ENCODE measurements at places on chromosomes 3 and 15.

- no peak for DNase-seq
Measured at GRCh38 chr3:4503050-4503449, 9.9 kb downstream of the ITPR1 start.

GRCh38 chr3:101235048-101235447 lies 85.3 kb downstream of the IMPG2 start:
- no peak for DNase-seq

DNA sequence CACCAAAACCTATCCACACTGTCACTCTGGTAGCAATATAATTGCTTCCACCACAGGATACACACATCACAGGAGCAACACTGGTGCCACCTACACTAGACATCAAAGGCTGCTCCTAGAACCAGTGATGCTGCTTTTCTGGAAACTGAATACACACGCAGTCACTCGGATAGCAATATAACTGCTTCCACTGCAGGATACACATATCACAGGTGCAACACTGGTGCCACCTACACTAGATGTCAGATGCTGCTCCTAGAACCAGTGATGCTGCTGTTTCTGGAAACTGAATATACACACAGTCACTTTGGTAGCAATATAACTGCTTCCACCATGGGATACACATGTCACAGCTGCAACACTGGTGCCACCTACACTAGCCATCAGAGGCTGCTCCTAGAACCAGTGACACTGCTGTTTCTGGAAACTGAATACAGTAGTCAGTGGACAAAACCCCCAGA lies 6.9 kb upstream of the TNFSF10 start:
- no peak for DNase-seq

GRCh38 chr15:41570764-41571163 lies 11.8 kb downstream of the TYRO3 start:
- no peak for DNase-seq

DNA sequence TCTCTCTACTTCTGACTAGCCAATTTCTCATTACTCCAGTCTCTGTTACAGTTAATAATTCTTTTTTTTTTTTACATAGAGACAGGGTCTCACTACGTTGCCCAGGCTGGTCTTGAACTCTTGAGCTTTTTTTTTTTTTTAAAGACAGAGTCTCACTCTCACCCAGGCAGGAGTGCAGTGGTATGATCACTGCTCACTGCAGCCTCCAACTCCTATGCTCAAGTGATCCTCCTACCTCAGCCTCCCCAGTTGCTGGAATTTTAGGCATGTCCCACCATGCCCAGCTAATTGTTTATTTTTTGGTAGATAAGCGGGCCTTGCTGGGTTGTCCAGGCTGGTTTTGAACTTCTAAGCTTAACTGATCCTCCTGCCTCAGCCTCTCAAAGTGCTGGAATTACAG lies 13.6 kb downstream of the IP6K1 start:
- no peak for DNase-seq

DNA sequence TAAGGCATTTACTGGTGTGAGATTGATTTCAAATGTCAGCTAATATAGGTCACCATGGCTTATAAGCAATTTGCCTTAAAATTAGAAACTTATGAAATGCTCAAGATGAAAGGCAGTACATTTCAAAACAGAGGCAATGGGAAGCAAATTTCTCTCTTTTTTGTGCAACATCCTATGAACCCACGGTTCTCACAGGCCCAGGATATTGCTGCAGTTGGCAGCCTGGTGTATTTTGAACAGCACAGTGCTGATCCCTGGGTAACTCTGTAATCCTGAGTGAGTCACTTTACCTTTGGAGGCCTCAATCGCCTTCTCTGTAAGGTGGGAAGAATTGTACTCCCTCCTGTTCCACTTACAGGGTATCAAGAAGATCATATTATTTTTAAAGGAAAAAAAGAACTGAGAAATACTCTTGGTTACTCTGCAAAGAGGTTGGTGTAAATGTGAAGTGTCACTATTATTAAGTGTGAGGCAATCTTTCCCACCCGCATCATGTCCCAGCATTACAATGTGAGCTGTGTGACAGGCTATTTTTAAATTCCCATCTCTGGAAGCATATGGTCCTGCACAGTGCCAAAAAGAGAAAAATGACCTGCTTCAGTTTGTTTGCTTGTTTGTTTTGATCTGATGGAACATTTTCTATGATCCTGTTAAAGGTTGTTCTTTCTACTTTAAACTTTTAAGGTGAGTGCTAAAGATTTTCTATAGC lies 190.1 kb upstream of the LPP start:
- DNase-seq, result no peak

DNA sequence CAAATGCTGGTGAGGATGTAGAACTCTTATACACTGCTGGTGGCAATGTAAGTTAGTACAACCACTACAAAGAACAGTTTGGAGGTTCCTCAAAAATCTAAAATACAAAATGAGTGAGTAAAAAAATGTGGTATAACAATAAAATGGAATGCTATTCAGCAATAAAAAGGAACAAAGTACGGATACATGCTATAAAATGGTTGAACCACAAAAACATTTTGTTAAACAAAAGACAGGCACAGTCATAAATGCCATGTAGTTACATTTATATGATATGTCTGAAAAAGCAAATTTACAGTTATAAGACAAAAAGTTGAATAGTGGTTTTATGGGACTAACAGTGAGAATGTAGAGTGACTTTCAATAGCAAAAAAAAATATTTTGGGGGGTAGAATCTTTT lies 285.8 kb downstream of the TBC1D5 start:
- DNase-seq, result no peak

GRCh38 chr3:98705694-98706093 lies 57.4 kb upstream of the ST3GAL6 start:
- peak; percentile 23 for DNase-seq

- no peak for DNase-seq
Measured at GRCh38 chr3:49668861-49669260, 5.3 kb upstream of the APEH start.

- DNase-seq, result no peak
Measured at GRCh38 chr15:28154283-28154682, 55.2 kb upstream of the OCA2 start.

DNA sequence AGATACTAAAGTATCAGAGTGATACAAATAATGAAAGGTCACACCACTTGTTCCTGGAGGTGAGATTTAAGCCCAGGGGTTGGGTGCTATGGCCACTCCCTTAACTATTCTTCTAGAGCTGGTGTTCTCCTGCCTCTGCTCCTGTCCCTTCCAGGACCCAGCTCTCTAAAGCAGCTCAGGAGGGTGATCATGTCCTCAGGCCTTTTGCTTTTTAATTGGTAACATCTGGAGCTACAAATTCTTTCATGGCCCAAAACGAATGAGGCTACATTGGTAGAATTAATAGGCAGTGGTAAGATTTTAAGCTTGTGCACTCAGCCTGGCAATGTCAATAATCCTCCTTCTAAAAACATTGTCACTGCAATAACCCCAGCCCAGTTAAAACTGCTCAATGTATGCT lies 38.2 kb upstream of the CNOT10 start:
- DNase-seq, result no peak

DNA sequence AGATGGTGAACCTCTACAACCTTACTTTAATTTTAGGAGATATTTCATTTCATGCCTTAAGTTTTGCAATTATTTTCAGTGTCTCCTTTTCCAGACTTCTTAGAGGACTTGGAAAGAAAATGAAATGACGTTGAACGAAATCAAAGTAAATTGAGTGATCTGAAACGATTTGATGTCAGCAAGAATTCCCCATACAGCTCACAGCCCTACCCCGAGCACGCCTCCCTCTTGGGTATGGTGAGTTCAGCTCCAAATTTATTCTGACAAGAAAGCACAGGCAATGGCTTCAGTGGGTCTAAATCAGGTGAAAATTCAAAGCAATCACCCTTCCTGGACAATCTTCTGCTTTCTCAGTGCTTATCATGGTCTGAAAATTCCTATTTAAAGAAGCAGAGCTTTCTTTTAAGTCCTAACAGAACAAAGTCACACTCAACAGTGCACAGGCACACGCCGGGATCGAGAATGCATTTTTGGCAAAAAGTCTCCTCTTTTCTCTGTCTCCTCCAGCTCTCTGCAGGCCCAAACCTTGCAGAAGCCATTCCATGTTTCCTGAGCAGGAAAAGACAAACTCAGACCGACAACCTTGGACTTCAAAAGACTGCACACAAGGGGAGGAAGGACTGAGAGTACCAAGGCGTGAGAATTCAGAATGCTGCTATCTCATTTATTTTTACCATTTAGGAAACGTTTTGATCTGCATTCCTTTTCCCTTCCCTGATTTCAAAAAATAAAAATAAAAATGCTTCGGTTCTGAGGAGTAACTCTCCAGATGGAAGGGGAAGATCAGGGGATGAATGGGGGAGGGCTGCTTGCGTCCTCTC lies 72.0 kb downstream of the CCNL1 start:
- DNase-seq, result peak; percentile 25

- DNase-seq, result no peak
Measured at GRCh38 chr15:83977992-83978391, 257.6 kb upstream of the GOLGA6L4 start.

GRCh38 chr3:119870512-119870911 lies 88.6 kb downstream of the NR1I2 start:
- DNase-seq, result no peak

GRCh38 chr15:31017311-31017710 lies 25.9 kb upstream of the MTMR10 start:
- no peak for DNase-seq

- DNase-seq, result no peak
Measured at GRCh38 chr3:65128346-65128745, 440.5 kb upstream of the ADAMTS9 start.

GRCh38 chr3:4587061-4587837 lies 94.1 kb downstream of the ITPR1 start:
- no peak for DNase-seq

DNA sequence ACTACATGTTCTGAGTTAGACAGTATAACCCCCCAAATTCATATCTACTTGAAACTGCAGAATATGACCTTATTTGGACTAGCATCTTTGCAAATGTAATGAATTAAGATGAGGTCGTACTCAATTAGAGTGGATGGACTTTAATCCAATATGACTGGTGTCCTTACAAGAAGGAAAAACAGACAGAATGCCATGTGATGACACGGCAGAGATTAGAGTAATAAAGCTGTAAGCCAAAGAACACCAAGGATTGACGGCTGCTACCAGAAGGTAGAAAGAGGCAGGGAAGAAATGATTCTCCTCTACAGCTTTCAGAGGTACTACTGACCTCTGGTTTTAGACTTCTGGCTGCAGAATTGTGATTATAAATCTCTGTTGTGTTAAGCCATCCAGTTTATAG lies 30.3 kb downstream of the GALK2 start:
- DNase-seq, result no peak

All from lung microvascular endothelial cell (primary cell).